Mesothelial cell of epicardium (in vitro differentiated cells): ENCODE measurements at places on chromosomes 6 and 20.
A peak's percentile ranks its signal among the peaks of the same experiment; 100 is the strongest.

- DNase-seq: no peak
Observed at GRCh38 chr6:161459008-161459615, 185.3 kb upstream of the AGPAT4 start.

GRCh38 chr6:155327326-155328073, 13.2 kb upstream of the TFB1M start:
- DNase-seq: peak; percentile 67

- no peak for DNase-seq
Observed at GRCh38 chr6:31190488-31190887, 20.0 kb upstream of the POU5F1 start.

DNA sequence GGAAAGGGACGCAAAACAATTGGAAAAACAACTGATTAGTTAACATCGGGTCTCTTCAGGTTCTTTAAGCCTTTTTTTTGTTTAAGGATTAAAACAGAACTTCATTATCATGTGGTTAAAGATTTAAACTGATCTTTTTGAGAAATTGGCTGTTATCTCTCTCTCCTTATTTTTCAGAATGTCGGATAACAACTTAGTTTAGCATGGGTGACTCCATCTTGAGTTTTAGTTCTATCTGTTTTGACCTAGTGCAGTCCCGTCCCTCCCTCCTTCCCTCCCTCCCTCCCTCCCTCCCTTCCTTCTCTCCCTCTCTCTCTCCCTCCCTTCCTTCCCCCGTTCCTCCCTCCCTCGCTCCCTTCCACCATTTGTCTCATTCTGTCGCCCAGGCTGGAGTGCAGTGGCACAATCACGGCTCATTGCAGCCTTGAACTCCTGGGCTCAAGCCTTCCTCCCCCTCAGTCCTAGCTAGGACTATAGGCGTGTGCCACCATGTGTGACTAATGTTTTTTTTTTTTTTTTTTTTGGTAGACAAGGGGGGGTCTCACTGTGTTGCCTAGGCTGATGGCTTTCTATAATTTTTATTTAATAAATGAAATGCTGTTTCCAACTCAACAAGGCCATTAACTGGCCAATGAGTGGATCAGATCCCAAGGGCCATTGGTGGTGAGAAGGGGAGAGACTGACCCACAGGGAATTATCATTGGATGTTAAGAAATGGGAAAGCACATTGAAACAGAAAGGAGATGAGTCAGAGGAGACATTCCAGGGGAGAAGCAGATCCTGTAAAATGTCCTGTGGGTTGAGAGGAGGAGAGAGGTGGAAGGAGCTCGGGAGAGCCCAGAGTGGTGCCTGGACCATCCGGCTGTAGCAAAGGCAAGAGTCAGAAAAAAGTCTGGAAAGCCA, 13.6 kb downstream of the BAK1 start:
- DNase-seq: no peak

- no peak for DNase-seq
Observed at GRCh38 chr6:157265635-157266034, 57.7 kb downstream of the TMEM242 start.

GRCh38 chr6:27897580-27898206, 14.5 kb downstream of the OR2B2 start:
- DNase-seq: no peak

- no peak for DNase-seq
Observed at GRCh38 chr6:91135406-91136103, 548.7 kb upstream of the MAP3K7 start.

DNA sequence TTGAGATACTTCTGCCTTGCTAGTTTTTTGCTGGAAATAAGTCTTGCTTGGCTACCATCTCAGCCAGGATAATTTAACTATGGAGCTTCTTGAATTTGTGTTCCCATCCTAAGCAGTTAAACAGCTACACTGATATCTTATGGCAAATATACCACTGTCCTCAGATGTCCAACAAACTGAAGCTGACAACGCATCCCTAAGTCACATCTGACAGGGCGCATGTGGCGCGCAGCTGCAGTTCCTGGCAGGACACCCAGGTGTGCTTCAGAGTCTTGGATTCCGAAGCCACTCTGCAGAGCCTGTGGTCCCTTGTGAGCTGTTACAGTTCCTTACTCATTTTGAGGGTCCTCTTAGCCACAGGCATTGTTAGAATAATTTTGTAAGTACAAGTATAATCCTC, 127.9 kb downstream of the WDR27 start:
- no peak for DNase-seq

DNA sequence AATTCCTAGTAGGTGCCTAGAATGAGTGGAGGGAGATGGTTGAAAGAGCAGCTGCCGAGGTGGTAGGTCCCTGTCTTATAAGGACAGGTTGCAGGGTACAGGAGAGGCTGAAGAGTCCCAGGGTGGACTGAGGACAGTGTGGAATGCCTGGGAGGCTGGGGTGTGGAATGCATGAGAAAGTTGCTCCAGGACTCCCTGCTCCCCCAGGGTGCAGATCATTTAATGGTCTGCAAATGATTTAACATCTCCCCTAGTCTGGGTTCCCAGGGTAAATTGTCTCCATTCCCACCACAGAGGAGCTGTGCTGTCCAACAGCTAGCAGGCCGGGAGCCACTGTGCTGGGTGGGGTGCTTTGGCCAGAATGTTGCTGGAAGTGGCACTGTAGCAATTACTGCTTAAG, 76.0 kb downstream of the CD83 start:
- no peak for DNase-seq

DNA sequence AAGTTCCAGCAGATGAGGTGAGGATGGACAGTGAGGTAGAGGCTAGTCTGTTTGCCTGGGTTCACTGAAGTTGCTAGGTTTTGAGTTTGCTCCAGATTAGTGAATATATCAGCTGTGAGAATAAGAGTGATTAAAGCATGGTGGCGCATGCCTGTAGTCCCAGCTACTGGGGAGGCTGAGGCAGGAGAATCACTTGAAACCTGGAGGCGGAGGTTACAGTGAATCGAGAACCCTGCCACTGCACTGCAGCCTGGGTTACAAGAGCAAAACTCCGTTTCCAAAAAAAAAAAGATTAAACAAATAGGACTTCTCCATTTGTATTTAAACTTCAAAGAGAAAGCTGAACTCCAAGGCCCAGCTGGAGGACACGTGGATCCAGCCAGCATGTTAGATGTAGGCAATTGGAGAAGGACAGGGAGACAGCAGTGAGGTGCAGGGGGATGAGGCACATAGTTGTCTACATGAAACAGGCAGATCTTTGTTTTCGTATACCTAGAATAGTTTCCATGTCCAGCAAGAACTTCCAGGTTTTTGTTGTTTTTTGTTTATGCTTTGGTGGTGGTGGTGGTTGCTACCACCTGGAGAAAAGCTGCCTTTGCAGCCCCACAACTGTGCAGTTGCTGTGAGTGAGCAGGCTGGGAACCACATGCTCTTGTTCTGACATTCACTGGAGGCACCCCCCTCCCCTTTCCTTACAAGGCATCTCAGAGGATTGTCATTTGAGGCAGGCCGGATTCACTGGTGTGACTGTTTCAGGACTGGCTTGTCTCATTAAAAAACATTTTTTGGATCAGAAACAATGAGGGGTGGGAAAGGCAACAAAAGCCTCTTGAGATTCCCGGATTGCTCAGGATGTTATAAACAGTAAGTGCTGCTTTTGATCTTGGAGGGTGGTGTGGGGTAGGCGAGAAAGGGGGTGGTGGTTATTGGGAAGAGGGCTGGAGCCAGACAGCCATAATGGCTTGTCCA, 72.3 kb downstream of the JARID2 start:
- DNase-seq: no peak

- no peak for DNase-seq
Observed at GRCh38 chr6:3962291-3963280, 113.4 kb downstream of the FAM50B start.

DNA sequence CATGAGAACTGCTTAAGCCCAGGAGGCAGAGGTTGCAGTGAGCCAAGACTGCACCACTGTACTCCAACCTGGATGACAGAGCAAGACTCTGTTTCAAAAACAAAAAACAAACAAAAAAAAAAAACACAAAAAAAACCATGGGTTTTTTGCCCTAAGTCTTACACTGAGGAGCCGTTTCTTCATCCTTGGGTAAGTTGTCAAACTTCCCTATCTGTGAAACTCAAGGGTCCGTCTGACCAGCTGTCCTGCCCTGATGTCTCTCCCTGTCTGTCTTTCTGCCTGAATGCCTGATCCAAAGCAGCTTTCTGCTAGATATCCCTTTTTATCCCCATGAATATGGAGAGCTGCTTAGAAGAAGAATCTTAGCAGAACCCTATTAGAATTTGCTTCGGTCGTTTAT, 41.3 kb upstream of the CLDN20 start:
- no peak for DNase-seq

DNA sequence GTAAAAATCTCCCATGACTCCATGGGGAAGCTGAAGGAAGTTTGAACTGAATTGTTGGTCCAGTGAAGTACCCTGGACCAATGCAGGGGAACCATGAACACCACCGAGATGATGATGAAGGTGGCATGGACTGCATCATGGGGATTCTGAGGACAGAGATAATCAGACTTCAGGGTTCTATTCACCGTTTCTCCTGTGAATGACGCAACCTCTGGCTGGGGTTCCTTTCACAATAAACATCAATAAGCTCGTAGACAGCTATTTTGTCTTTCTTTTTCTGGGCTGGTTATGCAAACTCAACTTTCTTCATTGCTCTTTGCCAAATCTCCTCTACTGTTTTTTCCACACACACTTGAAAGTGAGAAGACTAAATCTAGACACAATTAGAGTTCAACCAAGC, 87.9 kb upstream of the NKX2-2 start:
- no peak for DNase-seq

- no peak for DNase-seq
Observed at GRCh38 chr6:71289039-71289801, 609 bp downstream of the OGFRL1 start.

GRCh38 chr6:12096342-12096741, 84.2 kb downstream of the HIVEP1 start:
- DNase-seq: no peak

- DNase-seq: no peak
Observed at GRCh38 chr20:38342713-38343310, 3.5 kb upstream of the LBP start.

DNA sequence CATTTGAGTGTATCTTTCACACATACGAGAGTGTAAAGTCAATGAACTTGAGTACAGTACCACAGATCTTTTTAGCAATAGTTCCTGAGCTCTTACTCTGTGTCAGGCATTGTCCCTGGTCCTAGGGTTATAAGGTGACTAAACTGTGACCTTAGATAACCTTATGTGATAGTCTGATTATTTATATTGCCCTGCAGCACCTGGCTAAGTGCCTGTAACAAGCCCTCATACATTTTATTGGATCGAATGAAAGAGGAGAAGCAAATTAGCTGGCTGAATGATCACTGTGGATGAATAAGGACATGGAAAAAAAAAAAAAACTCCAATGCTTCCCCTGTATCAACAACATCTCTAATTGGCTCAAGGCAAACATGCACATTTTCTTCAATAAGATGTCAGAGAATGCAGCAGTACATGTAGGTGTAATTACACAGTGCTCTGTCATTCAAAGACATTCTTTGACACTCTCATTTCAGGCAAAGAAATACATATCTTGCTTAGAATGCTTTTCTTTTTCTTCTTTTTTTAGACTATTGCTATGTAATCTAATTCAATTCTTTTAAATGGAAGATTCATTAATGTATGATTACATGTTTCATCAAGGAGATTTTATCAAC, 153.4 kb downstream of the PHACTR1 start:
- DNase-seq: no peak

- DNase-seq: no peak
Observed at GRCh38 chr6:48031711-48032110, 79.3 kb downstream of the PTCHD4 start.

DNA sequence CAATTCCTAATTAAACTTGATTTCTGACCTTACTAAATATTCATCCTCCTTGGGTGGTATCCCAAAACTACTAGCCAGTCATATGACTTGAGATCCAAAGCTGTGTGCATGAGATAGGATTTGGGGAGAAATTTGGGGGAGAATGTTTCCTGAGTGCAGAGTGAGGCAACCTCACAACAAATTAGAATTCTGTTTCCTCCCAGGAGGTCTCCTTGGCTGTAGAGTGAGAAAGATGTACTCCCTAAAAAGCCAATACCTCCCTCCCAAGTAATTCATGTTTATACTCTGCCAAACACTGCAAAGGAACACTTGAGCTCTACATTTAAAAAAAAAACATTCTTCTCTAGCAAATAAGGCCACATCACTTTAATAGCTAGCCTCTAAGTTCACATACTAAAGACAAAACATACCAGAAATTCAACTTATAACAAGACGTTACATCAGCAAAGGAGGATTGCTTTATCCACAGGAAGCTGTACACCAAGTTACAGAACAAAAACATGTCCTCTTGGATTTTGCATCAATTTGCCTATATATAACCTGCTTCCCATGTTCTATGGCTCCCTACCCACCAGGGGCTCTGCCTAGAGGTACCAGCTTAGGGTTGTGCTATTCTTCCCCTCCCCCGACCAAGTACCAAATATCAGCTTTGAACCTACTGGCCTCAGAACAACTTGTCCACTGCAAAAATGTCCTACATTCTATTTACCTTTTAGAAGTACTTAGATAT, 15.4 kb upstream of the TMEM30A start:
- no peak for DNase-seq

DNA sequence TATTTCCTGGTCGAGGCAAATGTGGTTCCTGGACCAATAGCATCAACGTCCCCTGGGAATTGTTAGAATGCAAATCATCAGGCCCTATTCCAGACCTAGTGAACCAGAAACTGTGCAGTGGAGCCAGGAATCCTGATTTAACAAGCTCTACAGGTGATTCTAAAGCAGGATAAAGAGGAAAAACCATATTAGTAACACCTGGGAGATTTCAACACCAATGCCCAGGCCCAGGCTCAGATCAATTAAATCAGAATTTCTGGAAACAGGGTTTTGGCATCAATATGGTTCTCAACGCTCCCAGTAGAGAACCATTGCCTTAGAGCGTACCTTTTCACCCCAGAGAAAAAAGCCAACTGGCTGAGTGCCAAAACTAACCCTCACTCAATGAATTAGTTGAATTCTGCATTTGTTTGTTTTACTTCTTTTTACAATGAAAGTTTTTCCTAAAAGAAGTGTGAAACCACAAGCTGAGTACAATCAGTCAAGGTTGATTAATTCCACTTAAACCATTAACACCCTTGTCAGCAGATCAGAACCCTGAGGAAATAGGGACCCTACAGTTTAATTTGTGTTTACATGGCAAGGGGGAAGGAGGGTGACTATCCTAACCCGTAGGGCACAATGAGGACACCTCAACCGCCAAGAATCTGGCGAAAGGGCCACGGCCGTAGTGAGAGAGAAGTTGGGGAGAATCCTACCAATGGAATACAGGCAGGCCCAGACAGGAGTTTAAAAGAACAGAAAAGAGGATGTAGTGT, 34.9 kb upstream of the LOC128125822 start:
- DNase-seq: no peak
